ENCODE measurements at places on chromosomes 2 and 18.
A peak's percentile ranks its signal among the peaks of the same experiment; 100 is the strongest.

GRCh38 chr18:57346876-57347275 is 5.5 kb upstream of the ST8SIA3 start:
- DNase-seq: no peak

DNA sequence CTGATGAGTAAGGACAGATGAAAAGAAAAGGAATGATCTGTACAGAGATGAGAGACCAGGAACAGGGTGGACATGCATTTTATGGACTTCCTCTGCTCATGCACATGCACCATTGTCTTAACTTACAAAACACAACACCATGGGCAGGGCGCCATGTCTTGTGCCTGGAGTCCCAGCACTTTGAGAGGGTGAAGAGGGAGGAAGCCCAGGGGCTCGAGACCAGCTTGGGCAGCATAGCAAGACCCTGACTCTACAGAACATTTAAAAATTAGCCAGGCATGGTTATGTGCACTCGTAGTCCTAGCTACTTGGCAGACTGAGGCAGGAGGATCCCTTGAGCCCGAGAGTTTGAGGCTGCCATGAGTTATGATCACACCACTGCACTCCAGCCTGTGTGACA is 86.9 kb downstream of the ZFP36L2 start:
- DNase-seq: no peak

DNA sequence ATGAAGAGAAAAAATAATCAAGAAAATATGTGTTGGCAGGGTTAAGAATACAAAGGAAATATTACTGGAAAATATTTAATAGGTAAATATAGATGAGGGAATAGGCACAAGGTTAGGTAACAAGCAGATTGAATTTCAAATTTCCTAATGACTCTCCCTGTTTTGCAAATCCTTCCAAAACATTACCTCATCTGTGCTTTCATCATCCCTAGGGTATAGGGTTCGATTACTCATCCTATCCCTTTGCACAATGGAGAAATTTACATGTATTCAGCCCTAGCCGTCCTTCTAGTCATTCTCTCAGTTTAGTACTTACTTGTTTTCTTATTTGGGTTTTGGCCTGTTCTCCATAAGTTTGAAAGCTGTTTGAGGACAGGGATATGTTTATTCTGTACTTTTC is 864.6 kb upstream of the FSHR start:
- DNase-seq: no peak

DNA sequence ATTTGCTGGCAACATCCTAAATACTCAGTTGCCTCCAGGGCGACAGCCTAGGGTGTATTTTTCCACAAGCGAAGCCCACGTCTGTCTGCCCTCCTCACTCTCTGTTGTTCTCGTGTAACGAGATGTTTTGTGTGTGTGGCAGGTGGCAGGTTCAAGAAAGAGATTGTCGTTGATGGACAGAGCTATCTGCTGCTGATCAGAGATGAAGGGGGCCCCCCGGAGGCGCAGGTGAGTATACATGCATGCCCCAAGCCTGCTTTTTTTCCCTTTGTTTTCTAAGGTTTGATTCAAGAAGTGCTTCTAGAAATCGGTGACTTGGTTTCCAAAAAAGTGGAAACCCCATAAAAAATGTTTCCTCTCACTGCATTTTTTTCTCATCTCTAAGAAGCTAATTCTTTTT is 247.0 kb downstream of the AGAP1 start:
- DNase-seq: peak; percentile 7

GRCh38 chr2:70671092-70671675 is 96.8 kb downstream of the ADD2 start:
- no peak for DNase-seq

DNA sequence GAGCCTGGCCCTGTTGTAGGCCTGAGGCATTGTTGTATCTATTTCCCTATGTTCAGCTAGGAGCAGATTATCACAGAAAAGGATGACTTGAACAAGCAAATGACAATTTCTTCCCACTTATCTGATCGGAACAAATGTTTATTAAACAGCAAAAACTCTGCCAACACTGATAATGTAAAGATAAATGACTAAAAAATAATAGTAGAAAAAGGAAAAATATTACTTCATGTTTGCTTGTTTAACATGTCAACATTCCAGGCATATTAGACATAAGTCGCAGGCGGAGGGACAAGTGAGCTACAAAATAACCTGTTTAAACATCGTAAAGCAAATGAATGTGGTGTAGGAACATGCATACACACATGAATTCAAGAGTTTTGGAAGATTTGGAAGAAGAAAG is 257.9 kb downstream of the TMX3 start:
- DNase-seq: no peak

DNA sequence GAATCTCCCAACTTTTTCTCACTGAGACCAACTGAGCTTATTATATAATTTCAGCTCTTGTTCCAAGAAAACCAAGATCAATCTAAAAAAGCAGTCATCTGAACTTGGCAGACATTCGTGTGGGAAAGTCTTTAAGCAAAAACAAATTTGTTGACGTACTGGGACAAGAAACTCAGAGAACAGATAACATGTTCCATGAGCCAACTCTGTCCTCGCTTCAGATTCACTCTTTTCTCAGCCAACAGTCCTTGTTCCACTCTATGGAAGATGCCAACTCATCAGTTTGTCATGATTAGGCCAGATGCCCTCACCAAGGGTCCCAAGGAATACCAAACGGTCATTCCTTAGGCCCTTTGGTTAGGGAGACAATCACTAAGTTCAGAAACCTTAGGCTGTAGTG is 224.2 kb upstream of the CTAGE1 start:
- no peak for DNase-seq

DNA sequence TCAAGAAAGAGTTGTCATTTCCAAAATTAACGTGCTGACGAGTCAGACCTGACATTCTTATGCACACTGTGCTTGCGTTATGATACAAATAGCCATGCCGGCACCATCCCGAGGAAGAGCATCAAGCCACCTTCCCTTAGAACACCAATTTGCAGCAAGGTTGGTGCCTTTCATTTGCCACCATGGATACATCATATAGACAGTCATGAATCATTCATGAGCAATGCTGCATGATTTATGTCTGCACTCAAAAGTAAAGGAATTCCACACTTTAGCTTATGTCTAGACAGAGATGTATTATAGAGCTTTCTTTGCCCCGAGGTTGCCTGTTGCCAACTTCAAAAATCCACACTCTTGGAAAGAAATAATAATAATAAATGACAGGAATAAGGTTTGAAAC is 166.9 kb downstream of the VWC2L start:
- DNase-seq: no peak

- no peak for DNase-seq
Measured at GRCh38 chr2:85925216-85925671, 36.5 kb upstream of the ST3GAL5 start.

DNA sequence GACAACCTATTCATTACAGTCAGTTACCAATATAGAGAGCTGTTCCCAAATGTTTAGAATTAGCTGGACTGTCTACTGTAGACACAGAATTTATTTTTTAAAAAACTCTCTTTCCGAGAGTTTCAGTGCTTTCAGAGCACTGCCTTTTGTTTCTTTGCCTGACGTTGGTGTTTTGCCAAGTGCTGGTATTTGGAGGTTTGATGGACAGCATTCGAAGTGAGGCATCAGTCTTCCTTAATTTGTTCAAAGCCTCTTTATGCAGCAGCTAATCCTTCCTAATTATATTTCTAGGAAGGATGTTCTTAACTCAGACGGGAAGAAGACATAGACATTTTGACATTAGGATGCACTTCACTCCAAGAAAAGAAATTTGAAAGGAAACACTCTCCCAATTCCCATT is 83.2 kb downstream of the LTBP1 start:
- DNase-seq: no peak

DNA sequence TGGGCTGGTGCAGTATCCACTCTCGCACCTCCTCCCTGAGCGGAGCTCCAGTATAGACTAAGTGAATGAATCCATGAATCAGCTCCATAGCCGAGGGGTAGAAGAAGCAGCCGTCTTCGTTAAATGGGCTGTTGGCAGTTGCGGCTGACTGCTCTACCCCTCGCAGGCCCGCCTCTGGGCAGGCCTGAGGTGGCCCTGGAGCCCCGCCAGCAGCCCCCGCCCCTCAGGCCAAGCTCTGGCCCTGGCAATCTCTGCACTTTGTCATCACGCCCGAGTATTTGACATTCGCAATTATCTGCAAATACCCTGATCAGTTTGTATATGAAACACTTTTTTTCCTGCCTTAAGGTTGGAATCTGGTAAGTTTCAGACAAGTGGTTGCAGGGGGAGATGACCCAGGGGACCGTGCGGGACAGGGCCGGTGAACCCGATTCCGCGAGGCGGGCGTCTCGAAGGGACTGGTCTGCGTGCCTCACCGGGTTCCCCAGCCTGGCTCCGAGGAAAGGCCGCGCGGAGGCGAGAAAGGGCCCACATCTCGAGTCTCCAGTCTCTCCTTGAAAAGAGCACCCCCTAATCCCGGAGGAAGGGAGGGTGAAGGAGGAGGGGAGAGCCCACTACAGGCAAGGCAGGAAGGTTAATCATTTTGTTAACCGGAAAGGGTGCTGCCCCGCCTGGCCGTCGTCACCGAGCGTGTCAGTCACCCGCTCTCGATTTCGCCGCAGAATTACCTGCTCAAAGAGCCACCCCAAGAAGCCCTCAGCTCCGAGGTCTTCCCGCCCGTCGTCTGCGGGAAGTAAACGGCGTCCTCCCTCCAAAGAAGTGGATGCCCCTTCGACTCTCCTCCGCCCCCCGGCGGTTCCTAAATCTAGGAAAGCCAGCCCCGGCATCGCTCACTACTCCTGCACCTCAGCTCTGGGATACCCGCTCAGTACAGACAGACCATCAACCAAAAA is 11.1 kb upstream of the SATB2 start:
- DNase-seq: no peak

GRCh38 chr2:237488901-237489860 is 2.1 kb downstream of the MLPH start:
- DNase-seq: no peak

- DNase-seq: no peak
Measured at GRCh38 chr2:54556621-54557121, 100.5 kb downstream of the SPTBN1 start.

- DNase-seq: no peak
Measured at GRCh38 chr18:31105733-31106132, 3.5 kb upstream of the DSC2 start.

- DNase-seq: no peak
Measured at GRCh38 chr18:77101410-77102258, 30.9 kb downstream of the MBP start.

GRCh38 chr2:101752716-101753616 is 55.5 kb downstream of the MAP4K4 start:
- peak; percentile 54 for DNase-seq

DNA sequence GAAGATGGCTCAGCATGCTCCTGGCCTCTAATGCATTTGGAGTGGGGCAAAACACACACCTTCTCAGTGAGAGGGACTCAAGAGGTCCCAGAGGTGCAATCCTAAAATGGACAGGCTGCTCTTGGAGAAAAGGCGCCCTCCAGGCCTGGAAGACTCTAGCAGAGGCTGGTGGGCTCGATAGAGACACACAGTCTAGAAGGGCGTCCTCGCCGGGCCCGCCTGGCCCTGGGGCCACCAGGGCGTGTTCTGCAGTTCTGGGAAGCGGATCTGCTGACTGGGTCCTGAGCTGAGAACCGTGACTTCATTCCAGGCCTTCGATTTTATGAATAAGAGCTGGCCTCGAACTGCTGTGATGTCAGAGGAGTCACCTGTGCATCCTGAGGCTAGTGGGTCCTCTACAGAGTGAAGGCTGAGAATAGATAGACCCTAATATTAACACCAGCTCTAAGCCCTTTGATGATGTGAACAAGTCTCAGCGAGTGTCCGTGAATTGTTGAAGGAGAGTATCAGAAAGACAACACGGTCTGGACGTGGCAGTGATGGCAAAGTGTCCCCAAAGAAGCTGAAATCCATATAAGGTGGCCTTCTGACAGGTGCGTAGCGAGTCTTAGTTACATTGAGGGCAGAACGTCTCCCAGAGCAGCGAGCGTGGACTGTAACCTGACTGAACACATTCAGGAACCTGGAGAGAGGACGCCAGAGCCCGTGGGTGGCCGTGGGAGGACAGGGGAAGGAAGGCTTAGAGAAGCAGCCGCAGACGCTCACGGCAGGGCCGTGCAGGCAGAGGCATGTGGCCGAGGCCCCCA is 136.9 kb downstream of the PTGR3 start:
- no peak for DNase-seq

DNA sequence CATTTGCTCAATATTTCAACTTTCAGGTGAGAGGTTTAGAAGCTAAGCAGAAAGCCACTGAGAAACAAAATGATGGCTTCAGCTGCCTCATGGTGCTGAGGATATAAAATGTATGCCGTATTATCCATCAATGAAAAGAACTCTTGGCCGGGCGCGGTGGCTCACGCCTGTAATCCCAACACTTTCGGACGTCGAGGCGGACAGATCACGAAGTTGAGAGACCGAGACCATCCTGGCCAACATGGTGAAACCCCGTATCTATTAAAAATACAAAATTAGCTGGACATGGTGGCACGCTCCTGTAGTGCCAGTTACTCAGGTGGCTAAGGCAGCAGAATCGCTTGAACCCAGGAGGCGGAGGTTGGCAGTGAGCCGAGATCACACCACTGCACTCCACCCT is 6.0 kb upstream of the SYT4 start:
- DNase-seq: no peak

DNA sequence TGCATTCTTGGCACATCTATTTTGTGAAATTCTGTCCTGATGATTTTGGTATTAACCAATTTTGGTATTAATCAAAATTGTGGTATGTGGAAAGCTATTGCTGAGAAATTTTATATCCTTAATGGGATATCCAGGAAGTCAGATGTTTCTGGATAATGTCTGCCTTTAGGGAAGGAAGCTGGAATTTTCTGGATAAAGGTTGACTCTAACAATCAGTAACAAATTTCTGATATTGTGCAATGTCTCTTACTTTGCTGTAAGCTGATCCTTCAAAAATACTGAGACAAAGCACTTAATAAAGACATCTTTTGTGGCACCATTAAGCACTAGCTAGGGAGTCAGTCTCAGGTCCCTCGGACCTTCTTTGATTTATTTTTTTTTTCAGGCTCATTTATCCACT is 100.8 kb upstream of the UGP2 start:
- no peak for DNase-seq

GRCh38 chr2:143616452-143616851 is 487.2 kb downstream of the ARHGAP15 start:
- DNase-seq: no peak

- no peak for DNase-seq
Measured at GRCh38 chr2:237222178-237222577, 136.5 kb downstream of the COPS8 start.

DNA sequence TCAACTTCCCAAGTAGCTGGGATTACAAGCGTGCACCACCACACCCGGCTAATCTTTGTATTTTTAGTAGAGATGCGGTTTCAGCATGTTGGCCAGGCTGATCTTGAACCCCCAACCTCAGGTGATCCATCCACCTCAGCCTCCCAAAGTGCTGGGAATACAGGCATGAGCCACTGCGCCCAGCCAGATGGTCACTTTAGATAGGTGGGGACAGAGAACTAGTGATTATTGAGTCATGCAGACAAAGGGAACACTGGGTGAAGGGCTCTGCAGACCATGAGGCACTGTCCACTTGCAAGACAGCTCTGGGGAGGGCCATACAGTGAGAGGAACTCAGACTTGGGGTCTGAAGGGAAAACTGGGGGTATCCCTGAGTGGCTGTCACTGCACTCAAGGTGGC is 58.4 kb upstream of the POMC start:
- DNase-seq: no peak
